ENCODE measurements at places on chromosomes 4 and X.

- H3K36me3 ChIP-seq: peaks cover 5% of the 10 kb centered on the region
- H3K4me3 ChIP-seq: no peak overlapping the region
- peaks cover 3% of the 10 kb centered on the region for H3K4me1 ChIP-seq
- peak overlapping the region; percentile 20 for H3K27ac ChIP-seq
- DNase-seq: peak; percentile 70
Observed at GRCh38 chrX:71291381-71291780, 7.9 kb downstream of the NONO start.

- no peaks in the 10 kb centered on the region for H3K36me3 ChIP-seq
- H3K27me3 ChIP-seq: no peaks in the 10 kb centered on the region
- DNase-seq: peak; percentile 67
- H3K4me1 ChIP-seq: no peaks in the 10 kb centered on the region
- H3K4me3 ChIP-seq: no peak overlapping the region
- H3K27ac ChIP-seq: no peak overlapping the region
Observed at GRCh38 chr4:77994194-77994721, 62.9 kb upstream of the FRAS1 start.

GRCh38 chr4:83782591-83782990 lies 246.7 kb downstream of the GPAT3 start:
- no peak for DNase-seq
- H3K4me1 ChIP-seq: no peaks in the 10 kb centered on the region
- no peaks in the 10 kb centered on the region for H3K36me3 ChIP-seq
- no peak overlapping the region for H3K27ac ChIP-seq

GRCh38 chrX:53476371-53476770 lies 42.2 kb upstream of the HSD17B10 start:
- H3K4me1 ChIP-seq: no peaks in the 10 kb centered on the region
- H3K27ac ChIP-seq: no peak overlapping the region
- H3K36me3 ChIP-seq: no peaks in the 10 kb centered on the region
- no peak overlapping the region for H3K4me3 ChIP-seq
- H3K27me3 ChIP-seq: peaks cover 3% of the 10 kb centered on the region
- peak; percentile 88 for DNase-seq

DNA sequence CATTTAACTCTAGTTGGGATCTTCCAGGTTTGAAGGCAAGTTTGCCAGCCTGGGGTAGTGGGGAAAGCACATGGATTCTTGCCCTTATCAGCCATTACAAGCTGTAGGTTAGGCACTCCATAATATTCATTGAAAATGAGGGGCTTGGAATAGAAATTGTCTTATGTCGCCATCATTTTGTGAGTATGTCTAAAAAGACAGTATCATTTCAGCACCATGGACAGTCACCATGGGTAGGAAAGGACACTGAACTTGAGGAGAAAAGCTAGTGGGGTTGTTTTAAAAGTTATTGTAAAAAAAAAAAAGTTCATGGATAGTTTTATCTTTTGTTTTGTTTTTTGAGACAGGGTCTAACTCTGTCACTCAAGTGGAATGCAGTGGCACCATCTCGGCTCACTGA lies 356.1 kb downstream of the HNRNPD start:
- no peak overlapping the region for H3K4me3 ChIP-seq
- H3K27ac ChIP-seq: no peak overlapping the region
- DNase-seq: peak; percentile 13
- no peaks in the 10 kb centered on the region for H3K36me3 ChIP-seq

- H3K27me3 ChIP-seq: no peaks in the 10 kb centered on the region
- no peaks in the 10 kb centered on the region for H3K36me3 ChIP-seq
- no peaks in the 10 kb centered on the region for H3K4me1 ChIP-seq
- H3K4me3 ChIP-seq: no peak overlapping the region
- no peak for DNase-seq
Observed at GRCh38 chrX:119638725-119639471, 32.7 kb upstream of the NKRF start.

GRCh38 chr4:4860600-4861389 lies 1.3 kb downstream of the MSX1 start:
- H3K4me1 ChIP-seq: no peaks in the 10 kb centered on the region
- peaks cover 22% of the 10 kb centered on the region for H3K27me3 ChIP-seq
- H3K27ac ChIP-seq: peak overlapping the region; percentile 54
- H3K4me3 ChIP-seq: peak overlapping the region; percentile 69
- no peak for DNase-seq
- peaks cover 9% of the 10 kb centered on the region for H3K36me3 ChIP-seq

DNA sequence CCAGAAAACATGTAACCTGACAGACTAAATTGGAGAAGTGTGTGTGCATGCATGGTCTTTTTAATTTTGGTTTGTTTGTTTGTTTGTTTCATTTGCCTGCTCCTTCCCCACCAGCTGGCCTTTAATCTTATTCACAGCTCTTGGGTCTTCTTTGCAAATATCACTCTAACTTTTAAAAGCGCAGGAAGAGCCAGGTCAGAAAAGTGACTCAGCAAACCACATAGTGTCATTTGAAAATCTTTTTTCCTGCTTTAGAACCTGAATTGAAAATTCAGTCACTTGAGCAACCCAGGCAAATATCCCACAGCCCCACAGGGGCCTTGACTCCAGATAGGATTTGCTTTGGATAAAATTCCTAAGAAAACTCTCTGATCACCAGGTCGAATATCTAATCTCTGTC lies 4.6 kb downstream of the TMEM255A start:
- H3K36me3 ChIP-seq: no peaks in the 10 kb centered on the region
- H3K27me3 ChIP-seq: peaks cover 15% of the 10 kb centered on the region
- H3K4me1 ChIP-seq: no peaks in the 10 kb centered on the region
- DNase-seq: no peak
- no peak overlapping the region for H3K4me3 ChIP-seq
- H3K27ac ChIP-seq: no peak overlapping the region

DNA sequence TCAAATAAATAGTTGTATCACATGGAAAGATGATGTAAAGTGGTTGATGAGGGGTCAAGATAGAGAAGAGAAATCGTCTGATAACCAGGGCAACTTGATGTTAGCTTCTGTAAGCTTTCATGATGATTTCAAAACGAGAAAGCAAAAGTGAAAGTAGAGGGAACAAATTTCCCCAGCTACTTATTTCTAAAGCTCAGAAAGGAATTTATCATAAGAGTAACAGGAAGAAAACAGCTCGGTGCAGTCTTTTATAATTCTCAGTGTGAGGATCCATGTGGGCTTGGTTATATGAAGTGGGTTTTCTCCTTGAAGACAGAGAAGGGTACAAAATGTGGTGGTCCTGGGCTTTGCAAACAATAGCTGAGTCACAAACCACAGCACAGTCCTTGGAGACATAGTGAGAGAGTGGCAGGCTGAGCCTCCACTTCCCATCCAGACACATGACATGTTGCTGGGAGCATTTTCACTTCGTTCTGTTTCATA lies 32.1 kb upstream of the GLRA2 start:
- DNase-seq: peak; percentile 48
- H3K4me1 ChIP-seq: no peaks in the 10 kb centered on the region
- H3K4me3 ChIP-seq: peak overlapping the region; percentile 4
- no peaks in the 10 kb centered on the region for H3K36me3 ChIP-seq

DNA sequence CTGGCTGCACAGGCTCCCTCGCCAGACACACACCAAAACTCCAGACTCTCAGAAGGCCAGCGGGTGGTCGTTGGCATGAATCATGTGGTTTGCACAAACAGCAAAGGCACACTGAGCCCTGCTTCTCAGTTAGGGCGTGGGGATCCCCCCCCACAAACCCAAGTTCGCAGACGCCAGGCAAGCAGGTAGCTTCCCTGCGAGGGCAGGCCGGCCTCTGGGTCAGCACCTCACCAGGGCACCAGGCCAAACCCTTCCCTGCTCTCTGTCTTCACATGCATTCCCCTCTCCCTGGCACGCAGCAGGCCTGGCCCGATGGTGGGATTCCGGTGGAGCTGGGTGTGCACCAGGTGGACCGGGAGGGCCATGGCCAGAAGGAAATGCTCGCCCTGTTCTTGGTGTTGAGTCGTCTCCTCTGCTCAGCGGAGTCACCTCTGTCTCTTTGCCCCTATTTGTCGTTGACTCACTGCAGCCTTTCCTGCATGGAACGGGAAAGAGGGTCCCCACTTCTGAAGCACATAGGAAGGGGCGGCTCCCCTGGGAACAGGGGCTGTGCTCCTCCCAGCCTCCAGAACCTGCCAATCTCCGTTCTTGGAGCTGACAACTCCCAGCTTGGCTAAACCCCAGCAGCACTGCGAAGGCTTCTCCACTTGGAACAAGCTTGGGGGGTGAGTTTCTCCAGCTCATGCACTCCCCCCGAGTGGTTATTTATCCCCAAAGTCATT lies 51.4 kb downstream of the SORCS2 start:
- H3K27me3 ChIP-seq: no peaks in the 10 kb centered on the region
- H3K36me3 ChIP-seq: no peaks in the 10 kb centered on the region
- H3K4me3 ChIP-seq: no peak overlapping the region
- H3K27ac ChIP-seq: no peak overlapping the region

All from fibroblast of lung (primary cell).